ENCODE measurements at places on chromosomes 7 and 10. TPM values are rescaled to one million over a fixed set of nuclear protein-coding genes. Genes with fewer than 3 reads are reported as not detected.

DNA sequence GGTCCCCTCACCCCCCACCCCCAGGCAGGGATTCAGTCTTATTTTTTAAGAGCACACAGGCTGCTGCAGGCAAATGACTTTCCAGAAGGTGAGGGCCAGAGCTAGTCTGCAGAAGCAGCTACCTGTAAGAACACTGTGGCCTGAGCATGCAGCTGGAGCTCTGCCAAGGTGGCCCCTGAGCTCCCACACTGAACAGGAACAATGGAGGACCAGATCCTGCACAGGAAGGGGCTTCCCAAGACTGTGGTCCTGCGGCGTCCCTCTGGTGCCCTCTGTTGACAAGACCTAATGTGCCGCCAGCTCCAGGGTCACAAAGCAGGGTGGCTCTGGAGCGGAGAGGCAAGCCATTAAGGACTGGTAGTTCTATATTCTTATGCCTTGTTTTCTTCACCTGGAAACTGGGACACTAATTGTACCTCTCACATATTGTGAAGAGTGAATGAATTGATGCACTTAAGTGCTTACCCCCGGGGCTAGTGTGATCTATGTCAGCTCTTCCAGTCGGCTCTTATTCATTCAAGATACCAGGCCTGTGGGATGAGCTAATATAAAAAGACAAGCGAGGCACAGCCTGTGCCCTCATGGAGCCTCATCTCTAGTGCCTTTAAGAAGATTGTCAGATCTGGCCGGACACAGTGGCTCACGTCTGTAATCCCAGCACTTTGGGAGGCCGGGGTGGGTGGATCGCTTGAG lies 8.0 kb upstream of the BEND7 start:
- DNase-seq: peak; percentile 77

The BLNK gene
- polyA plus RNA-seq: 53.6 TPM

The KNDC1 gene
- polyA plus RNA-seq: 8.3 TPM

DNA sequence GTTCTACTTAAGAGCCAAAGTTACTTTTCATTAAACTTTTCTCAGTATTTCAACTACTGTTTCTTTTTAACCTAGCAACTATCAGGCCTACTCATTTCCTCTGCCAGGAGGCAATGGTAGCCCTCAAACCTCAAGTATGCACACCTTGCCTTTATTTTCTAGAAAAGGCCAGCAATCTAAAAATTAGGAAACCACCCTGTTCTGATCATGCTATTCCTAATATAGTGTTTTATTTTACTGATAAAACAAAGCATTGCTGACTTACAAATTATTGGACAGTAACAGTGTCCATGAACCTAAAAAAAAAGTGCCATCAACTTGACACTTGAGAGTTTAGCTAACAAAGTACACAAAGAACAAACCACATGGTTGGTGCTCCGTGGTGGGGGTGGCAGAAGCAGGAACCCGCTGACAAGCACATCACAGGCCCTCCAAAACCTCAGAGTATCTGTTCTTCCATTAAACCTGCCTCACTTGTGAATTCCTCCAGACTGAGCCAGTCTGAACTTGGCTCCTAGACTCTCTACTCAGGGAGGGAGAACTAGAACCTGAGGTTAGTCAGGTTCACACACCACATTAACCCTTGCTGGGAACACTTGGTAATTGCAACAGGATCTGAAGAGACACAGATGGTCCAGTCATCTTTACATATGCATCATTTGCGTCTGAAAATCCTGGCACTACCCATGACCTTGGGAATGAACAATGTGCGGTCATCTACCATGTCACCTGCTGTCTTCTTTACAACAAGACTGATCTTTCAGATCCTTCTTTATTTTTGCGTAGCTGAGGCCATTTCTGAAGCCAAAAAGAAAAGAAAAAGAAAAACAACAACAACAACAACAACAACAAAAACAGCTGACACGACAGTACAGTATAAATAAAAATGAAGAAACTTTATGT lies 31.9 kb downstream of the PIP4K2A start:
- no peak for DNase-seq

The LIPN gene
- not detected for polyA plus RNA-seq

GRCh38 chr10:15783941-15784636 lies 64.4 kb upstream of the ITGA8 start:
- no peak for DNase-seq

The AGR2 gene
- polyA plus RNA-seq: 60.8 TPM

GRCh38 chr7:65832281-65832680 lies 40.6 kb upstream of the VKORC1L1 start:
- DNase-seq: peak; percentile 26

The PTF1A gene
- polyA plus RNA-seq: not detected

GRCh38 chr7:98668255-98668654 lies 51.2 kb downstream of the NPTX2 start:
- DNase-seq: no peak

The FEZF1 gene
- not detected for polyA plus RNA-seq

- no peak for DNase-seq
These were observed 116.5 kb upstream of the ADARB2 start for GRCh38 chr10:1853801-1854200.

DNA sequence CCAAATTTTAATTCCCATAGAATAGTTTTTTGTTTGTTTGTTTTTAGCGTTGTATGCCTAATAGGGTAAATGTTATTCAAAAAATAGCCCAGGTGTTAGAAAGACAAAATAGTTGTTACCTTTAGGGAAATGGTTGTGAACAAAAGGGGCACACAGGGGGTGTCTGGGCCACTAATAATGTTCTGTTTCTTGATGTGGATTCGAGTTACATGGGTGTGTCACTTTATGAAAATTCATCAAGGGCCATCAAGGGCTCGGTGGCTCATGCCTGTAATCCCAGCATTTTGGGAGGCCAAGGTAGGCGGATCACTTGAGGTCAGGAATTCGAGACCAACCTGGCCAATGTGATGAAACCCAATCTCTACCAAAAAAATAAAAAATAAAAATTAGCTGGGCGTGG lies 531.8 kb upstream of the C7orf33 start:
- no peak for DNase-seq

GRCh38 chr10:128431083-128431482 lies 304.9 kb upstream of the MKI67 start:
- DNase-seq: no peak

DNA sequence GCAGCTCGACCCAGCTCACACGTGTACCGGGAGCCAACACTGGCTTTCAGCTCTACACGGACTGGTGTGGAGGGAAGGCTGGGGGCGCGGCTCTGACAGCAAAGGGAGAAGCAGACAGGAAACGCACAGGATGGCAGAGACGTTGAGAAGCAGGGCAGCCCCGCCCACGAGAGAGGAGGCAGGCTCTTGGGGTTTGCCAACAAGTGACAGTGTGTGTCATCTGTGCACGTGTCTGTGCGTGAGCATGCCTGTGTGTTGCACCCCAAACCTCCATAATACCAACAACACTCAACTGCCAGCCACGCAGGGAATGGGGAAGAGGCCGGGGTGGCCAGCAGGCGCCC lies 64.4 kb upstream of the PDGFA start:
- no peak for DNase-seq

DNA sequence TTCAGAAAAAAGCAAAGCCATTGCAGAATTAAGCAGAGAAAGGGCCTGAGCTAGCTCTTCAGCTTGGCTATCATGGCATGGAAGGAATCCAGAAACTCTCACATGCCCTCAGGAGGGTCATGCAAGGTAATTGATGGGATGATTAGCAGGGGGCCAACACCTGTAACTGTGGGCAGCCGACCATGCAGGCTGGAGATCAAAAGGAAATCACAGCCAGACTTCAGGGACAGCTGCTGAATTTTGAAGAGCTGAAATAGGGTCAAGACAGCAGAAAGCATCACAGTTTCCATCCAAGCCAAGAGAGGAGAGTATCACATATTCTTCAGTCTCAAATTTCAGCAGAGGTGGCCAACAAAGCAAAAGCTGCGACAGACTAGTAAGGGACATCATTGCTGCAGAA lies 239.6 kb upstream of the STEAP1 start:
- peak; percentile 1 for DNase-seq

DNA sequence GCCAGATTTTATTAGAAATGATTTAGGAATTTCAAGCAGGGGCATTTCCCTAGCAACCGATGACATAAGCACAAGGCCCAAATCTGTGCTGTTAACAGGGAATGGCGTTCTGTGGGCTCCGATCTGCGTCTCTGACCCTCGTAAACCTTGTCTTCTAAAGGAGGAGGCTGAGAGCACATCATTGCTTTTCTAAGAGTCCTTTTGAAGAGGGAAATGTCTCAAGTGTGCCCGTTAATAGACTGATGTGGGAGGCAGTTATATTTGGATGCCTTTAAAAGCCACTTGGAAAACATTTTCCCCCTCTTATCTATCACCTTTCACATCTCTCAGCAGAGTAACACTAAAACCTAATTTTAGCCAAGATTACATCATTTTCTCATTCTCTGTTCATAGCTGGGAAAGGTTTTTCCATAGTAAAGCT lies 424.1 kb upstream of the GALNT17 start:
- DNase-seq: no peak

- DNase-seq: no peak
These were observed 6.9 kb downstream of the COX19 start for GRCh38 chr7:968205-969105.

The ANKRD61 gene
- 3.4 TPM for polyA plus RNA-seq

The EBLN1 gene
- polyA plus RNA-seq: not detected

All from left kidney (tissue), 8 donors.